ENCODE measurements at places on chromosomes 7 and 10.

DNA sequence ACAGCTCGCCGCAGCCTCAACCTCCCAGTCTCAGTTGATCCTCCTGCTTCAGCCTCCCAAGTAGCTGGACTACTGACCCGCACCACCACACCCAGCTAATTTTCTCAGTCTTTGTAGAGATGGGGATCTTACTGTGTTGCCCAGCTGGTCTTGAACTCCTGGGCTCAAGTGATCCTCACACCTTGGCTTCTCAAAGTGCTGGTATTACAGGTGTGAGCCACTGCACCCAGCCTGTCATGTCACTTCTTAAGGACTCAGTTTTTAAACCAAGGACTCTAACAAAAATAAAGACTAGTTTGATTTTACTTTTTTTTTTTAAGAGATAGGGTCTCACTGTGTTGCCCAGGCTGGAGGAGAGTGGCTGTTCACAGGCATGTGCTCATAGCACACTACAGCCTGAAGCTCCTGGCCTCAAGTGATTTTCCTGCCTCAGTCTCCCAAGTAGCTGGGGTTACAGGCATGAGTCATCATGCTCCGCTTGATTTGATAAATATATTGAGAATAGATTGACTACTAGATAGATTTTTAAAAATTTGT, 16.5 kb upstream of the PPP3CB start:
- no peak for DNase-seq

DNA sequence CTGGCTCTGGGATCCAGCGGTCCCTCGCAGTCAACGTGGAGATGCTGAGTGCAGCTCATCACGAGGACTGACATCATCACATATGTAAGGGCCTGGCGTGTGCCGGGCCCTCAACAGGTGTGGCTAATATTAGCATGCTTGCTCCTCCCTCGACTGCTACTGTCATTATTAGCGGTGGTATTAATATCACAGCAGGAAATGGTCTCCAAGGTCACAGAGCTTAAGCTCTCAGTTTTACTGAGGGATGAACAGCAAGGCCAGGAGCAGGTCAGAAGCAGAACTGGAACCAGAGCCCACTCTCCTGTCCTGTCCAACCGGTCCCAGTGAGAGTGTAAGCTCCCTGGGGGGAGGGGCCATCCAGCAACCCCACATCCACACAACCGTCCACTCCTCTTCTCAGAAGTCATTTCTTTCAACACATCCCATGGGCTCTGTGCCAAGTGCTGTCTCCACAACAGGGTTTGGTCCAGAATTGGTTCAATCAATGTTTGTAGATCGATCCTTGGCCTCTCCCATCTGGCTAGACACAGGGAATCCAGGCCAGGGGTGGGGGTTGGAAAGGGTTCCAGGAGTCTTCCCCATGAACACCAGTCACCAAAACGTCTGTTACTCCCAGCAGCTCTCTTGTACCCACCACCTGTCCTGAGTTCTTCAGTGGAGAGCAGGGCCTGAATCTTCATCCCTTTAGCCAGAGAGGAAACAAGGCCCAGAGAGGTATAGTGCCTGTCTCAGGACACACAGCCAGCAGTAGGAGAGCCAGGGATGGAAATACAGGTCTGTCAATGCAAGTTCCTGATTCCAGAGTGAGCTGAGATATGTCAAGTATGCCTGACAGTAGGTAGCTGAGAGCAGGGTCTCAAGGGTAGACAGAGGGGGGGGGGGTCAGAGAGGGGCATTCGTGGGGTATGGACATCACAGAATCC, 45.3 kb upstream of the ZMIZ1 start:
- no peak for DNase-seq

- peak; percentile 3 for DNase-seq
These were observed 453 bp downstream of the URGCP start for GRCh38 chr7:43905956-43906330.

DNA sequence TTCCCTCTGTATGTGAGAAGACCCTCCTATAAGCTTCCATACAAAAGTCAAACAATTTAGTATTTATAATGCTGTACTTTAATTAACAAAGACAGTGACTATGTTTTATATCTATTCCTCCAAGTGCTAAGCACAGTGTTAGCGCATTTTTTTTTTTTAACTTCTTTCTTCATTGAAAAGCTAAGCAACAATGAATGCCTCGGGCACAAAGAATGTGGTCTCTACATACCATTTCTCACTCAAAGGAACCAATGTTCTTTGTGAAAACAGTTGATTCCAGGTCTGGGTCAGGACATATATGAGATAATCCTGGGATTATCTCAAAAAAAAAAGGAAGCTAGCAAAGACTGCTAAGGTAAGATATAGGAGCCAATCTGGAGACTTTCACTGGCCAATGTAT, 26.2 kb upstream of the REEP3 start:
- no peak for DNase-seq

DNA sequence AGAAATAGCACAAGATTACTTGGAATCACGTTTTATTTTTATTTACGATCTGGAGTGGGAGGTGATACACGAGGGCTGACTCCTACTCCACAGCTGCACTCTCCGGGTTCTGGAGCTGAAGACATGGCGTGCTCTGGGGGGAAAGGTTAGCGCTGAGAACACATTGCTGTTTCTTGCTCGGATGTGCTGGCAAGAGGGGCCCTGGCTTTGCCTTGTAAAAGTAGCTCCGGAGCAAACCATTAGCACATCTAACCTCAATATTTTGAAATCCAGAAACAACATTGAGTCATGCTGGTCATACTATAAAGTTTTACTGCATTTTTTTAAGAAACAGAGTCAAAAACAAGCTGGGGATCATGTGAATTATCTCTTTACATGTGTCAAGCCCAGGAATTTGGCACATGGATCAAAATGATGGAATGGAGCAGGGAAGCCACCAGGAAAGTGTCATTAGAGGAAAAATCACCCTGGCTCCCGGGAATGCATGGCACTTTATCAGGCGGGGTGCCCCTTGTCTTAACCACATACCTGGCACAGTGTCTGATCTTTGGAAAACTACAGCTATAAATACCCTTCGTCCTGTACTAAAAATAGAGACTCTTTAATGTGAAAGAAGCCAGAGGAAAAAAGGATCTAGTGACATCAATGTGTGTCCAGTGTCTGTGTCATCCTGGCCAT, 31.6 kb upstream of the LYZL1 start:
- no peak for DNase-seq

- no peak for DNase-seq
These were observed 105.3 kb downstream of the PLXDC2 start for GRCh38 chr10:19921300-19922140.

- DNase-seq: no peak
These were observed 412.2 kb upstream of the ZMIZ1 start for GRCh38 chr10:78656417-78657162.

DNA sequence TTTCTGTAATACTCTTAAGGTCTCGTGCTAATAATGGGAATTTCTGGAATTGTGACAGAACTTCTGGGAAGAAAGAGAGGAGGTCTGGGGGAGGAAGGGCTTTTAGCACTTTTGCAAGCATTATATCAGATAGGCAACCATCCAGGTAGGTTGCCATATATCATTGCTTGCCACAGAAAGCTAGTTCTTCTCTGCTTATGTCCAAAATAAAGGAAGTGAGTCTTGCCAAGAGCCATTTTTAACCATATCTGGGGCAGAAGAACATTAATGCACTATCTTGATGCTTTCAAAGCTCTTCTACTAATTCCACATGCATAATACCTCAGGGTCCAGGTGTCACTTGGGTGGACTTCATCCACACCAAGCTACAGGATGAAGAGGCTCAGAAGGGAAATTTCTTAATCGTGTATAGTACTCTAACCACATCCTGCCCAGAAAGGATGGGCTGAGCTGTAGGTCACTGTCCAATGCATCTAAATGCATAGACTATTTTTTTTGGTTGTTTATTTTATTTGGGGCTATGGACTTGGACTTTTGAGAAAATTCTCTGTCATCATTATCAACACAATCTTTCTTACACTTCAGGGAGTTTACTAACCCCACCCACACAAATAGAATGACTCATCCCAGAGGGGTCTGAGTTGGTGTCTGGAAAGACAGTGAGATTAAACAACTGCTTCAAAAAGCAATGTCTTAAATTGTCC, 68.9 kb upstream of the ADO start:
- DNase-seq: no peak

DNA sequence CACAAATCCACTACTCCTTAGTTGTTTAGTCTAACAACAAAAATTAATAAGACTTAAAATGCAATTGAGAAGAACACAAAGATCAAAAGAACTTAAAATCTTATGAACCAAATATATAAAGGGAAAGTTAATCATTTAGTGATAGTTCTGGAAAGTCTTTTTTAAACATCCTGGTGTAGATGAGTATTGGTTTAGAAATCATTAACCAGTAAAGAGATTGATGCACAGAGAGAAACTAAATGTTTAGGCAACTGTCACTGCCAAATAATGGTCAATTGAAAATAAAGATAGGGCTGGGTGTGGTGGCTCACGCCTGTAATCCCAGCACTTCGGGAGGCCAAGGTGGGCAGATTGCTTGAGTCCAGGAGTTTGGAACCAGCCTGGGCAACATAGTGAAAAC, 44.9 kb downstream of the SP8 start:
- no peak for DNase-seq

DNA sequence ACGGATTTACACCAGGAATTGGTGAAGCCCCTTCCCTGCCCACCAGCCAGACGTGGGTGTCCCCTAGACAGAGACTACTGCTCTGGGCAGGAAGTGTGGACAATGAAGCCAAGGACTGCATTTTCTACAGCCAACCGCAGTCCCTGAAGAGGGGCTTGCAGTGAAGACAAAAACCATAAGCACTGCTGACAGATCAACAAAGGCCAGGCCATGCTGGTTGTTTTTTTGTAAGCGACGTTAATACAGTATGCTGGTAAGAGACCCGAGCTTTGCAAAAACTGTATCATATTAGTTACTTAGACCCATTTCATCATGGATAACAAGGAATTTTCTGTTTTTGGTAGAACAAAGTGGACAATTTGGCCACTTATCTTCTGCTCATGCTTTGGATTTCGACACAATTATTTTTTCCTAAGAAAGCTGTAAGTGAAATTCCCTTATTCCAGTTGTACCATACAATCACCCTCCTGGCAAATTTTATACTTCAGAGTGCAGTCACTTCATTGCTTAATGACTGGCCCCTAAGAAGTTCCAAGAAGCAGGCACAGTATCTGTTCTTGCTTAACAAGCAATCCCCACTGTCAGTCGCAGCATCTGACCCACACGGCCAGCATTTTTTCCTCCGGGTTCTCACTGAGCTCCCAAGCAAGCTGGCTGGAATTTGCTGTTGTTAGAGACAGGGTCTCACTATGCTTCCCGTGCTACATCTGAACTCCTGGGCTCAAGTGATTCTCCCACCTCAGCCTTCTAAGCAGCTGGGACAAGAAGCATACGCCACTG, 163.5 kb downstream of the PARD3 start:
- no peak for DNase-seq

DNA sequence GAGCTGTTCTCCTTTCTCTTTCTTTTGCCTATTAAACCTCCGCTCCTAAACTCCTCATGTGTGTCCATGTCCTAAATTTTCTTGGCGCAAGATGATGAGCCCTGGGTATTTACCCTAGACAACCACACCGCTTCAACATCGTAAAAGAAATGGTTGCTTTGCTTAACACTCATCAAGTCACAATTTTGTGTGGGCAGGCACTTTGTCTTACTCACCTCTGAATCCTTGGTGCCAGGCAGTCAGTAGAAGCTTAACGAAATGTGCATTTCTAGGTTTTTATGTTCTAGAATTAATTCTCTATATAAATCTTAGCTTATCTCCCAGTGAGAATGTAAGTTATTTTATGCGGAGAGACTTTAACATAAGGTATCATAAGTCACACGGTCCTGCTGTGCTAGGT, 478.7 kb downstream of the CALN1 start:
- DNase-seq: no peak

DNA sequence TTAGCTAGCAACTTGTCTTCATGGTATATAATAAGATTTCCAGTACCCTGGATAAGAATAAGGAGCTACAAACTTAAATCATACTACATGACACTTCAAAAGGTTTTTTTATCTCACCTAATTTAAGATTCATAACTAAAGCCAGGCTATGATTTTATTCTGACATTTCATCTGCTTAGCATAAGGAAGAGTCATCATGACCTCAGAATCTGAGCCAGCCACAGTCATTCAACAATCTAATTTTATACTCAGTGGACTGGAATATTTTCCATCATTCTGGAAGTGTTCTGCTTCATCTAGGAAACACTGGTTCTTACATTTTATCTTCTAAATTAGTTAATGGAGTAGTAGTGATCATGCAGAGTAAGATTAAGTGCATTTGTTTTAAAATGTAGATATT, 102.1 kb upstream of the KCND2 start:
- no peak for DNase-seq

- DNase-seq: no peak
These were observed 29.0 kb upstream of the SUN1 start for GRCh38 chr7:803243-803635.

DNA sequence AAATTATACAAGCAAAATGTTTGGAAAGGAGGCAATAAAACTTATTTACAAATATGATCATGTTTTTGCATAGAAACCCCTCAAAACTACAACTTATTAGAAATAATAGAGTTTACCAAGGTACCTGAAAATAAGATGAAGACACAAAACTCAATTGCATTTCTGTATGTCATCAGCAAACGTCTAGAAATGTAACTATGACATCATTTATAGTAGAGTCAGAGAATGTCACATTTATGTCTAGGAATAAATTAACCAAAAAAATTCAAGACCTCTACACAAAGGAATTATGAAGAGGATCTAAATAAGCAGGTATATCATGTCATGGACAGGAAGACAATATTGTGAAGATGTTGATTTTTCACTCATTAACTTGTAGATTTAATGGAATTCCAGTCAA, 81.1 kb downstream of the PALS2 start:
- DNase-seq: no peak

GRCh38 chr7:5001911-5002310, 42.9 kb upstream of the MMD2 start:
- no peak for DNase-seq

DNA sequence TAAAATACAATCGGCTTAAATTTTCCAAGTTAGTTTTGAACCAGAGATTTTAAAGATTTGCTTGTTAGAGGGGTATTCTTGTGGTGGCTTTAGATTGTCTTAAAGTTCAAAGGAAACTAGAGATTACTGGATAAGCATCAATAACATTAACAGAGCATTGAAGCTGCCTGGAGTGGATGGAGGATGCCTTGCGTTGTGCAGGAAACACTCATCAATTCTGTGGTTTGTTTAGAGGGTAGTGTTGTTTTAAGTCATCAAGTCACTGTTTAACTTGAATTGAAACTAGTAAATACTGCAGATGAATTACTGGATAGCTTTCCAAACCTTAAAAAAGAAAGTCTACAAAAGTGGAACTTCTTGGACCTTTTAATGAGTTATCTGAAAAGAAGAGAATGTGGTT, 218.6 kb downstream of the CELF2 start:
- no peak for DNase-seq
